Esophagus (tissue), 2 donors: ENCODE measurements at places on chromosomes 7 and 10. TPM values are rescaled to one million over a fixed set of nuclear protein-coding genes. Genes with fewer than 3 reads are reported as not detected.

The CHAT gene
- polyA plus RNA-seq, result not detected

The PDE6C gene
- polyA plus RNA-seq, result not detected

The CAV1 gene
- 16.3 TPM for polyA plus RNA-seq

The FGL2 gene
- polyA plus RNA-seq, result 4.5 TPM

The AKR1E2 gene
- polyA plus RNA-seq, result 1.1 TPM

The NET1 gene
- polyA plus RNA-seq, result 41.5 TPM

The GIMAP5 gene
- polyA plus RNA-seq, result 7.6 TPM

The PNLIPRP2 gene
- 0.14 TPM for polyA plus RNA-seq

The PARD3 gene
- polyA plus RNA-seq, result 40.3 TPM

The TRIM4 gene
- 11.8 TPM for polyA plus RNA-seq

The BLNK gene
- polyA plus RNA-seq, result 51.1 TPM

The EFCAB10 gene
- polyA plus RNA-seq, result 0.02 TPM
